MG63 (cell line): ENCODE measurements at places on chromosomes 3 and 15.
A peak's percentile ranks its signal among the peaks of the same experiment; 100 is the strongest.

GRCh38 chr3:127760361-127760760 lies 62.0 kb downstream of the MGLL start:
- DNase-seq = no peak

DNA sequence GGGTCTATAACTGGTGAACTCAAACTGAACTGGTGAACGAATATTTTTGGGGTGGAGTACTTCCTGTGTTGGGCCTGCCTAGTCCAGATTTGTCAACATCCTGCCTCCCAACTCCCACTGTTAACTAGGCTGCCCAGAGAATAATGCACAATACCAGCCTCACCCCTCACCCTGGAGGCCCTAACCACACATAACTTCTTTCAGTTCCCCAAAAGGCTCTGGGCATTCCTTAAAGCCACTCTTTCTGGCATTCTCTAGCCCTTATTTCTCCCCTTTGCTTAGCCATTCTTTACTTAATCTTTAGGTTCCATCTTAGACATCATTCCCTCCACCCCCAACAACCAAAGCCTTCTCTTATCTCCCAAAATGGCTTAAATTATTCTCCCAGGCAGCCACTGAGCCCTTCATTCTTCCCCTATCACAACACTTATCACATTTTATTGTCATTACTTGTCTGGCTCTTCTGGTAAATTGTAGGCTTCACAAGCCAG lies 9.1 kb upstream of the SEC11A start:
- peak; percentile 30 for DNase-seq

DNA sequence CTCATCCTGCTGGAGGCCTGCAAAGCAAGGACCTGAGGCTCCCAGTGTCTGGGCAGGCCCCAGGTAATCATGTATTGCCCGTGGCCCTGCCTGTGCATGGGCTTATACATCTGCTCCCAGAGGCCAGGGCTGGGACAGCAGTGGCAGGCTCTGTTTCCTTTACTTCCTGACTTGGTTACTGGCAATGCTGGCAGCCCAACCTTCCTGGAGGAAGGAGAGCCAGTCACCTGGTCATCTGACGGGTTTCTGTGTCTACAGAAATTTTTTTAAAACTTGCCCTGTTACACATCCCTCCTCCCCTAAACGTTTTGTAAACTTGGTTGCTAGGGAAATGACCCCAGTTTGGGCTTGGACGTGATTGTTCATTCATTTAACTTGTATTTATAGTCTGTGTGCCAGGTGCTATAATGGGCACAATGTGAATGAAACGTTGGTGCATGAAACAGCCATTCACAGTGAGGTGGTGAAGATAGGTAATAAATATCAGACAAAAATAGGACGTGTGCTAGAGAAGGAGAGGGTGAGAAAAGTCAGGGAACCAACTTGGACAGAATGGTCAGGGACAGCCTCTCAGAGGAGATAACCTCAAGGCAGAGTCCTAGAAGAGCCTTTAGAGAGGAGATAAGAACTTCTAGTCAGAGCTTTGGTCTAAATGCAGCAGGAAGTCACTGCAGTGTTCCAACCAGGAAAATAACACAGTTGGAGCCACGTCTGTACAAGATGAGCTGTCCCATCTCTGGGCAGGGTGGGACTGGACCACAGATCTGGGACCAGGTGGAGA lies 14.1 kb downstream of the TEX264 start:
- no peak for DNase-seq

DNA sequence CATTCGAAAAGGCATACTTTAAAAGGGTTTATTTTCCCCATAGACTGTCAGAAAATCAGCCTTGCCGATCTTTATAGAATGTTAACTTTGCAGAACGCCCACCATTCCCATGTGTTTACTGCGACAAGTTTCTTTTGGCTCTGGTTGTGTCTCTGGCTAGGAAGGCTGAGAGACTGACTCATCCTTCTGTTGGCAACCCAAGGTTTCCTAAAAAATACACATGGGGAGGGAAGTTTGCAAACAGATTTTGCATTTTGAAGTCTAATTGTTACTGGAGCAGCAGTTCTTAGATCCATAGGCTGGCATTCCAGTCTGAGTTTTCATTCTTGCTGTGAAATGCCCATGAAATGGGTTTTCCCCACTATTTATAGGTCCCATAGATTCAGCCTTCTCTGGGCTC lies 37.9 kb upstream of the MINAR1 start:
- DNase-seq = peak; percentile 51

DNA sequence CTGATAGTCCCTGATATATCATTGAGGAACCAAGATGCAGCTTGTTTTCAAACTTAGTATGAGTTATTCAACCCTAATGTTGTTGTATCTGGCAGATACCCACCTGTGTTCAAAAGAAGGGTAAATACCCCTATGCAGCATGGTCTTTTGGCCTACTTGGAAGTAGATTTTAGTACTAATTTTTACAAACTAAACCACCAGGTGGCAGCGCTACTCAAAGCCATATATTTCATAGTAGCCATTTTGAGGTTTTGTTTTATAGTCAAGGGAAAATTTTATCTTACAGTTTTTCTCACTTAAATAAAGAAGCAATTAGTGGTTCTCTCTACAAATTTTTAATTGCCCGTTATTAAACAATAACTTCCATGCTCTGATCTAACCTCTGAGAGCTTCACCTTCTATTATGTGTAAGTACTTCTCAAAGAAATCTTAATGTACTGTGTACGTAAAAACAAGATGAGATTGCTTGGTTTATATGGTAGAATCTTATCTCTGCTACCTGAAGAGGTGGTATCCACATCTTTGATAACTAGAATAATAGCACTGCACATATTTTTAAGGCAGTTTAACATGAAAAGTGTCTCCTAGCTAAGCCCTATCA lies 31.5 kb upstream of the MLF1 start:
- no peak for DNase-seq

DNA sequence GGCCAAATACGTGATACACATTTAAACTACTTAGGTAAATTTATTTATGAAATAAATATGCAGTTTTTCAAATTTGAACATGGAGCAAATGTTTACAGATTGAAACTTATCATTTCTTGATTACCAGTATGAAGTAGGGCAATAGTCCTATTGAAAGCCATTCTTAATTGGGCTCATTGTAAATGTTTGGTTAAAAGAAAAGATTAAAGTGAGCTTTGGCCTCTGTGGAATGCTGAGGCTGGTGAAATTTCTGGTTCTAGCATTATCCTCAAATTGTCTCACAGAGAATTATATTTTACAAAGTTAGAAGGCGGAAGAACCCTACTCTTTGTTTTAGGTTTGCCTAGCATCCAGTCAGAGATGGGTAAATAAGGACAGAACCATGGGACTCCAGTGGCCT lies 73.2 kb downstream of the SAMMSON start:
- DNase-seq = no peak

DNA sequence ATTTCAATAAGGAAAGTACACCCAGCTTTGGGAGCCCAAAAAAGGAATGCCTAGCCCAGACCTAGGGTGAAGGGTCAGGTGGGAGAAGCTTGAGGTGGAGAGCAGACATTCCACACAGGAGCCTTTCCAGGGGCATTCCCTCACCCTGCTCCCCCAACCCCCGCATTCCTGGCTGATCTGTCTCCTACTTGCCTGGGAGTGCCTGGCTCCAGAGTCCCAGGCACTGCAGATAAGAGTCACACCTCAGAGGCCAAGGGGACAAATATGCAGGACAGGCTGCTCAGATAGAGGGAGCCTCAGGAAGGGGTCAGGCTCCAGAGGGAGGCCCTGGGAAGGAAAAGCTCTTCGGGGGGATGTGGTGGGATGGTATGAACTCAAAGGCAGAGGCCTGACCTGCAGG lies 20.8 kb upstream of the HCN4 start:
- no peak for DNase-seq

DNA sequence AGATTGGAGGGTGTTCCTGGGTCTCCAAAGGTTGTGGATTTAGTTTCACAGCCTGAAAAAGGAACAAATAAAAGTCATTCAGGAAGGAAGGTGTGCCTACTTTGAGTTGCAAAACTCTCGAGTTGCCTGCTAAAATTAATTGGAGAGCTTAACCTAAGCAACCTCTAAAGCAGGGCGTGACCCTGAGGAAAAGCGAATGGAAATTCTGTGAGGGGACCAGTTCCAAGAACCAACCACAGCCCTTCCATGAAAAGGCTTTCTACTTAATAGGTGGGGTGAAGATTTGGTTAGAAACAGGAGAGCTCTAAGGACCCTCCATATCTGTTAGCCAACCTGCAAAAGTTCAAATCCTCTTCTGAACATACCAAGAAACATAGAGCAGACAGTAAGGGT lies 1.5 kb downstream of the CD80 start:
- DNase-seq = no peak

DNA sequence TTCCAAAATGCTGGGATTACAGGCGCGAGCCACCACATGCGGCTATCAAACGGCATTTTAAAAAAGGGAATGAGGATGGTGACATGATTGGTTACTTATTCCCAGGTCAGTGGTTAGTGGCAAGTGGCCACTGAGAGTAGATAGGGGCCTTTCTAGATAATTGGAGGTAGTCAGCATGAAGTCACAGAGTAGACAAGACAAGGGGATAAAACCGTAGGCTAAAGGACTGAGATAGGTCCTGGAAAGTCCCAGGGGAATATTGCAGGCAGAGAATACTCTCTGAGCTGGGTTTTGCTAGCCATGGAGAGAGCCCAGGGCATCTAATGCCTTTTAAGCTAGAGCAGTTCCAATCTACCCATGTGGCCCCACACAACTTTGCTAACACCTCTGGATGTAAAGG lies 52.2 kb downstream of the KCNAB1 start:
- DNase-seq = no peak

GRCh38 chr3:48434591-48435222 lies 4.8 kb upstream of the PLXNB1 start:
- DNase-seq = no peak

DNA sequence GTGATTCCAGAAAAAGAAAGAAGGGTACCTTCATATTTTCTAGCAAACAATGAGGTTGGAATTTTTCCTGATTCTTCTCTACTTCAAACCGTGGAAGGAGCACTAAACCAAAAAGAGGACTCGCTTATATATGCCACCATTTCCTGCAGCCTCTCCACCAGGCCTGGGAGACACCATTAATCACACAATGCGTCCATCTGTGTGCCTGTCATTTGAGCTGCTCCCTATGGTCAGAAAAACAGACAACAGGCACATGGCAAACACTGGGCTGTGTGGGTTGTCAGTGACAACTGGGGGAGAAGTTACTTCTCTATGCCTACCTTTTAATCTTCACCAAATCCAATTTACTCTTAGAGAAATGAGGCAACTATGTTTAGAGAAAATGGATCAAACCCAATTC lies 71.9 kb downstream of the NR2F2 start:
- DNase-seq = no peak

- no peak for DNase-seq
Observed at GRCh38 chr3:182737825-182738224, 55.5 kb upstream of the ATP11B start.

GRCh38 chr15:92605225-92605944 lies 50.2 kb downstream of the FAM174B start:
- no peak for DNase-seq

- peak; percentile 41 for DNase-seq
Observed at GRCh38 chr3:190701096-190701532, 161.4 kb downstream of the GMNC start.

GRCh38 chr3:60178931-60179653 lies 1072.2 kb downstream of the FHIT start:
- no peak for DNase-seq

DNA sequence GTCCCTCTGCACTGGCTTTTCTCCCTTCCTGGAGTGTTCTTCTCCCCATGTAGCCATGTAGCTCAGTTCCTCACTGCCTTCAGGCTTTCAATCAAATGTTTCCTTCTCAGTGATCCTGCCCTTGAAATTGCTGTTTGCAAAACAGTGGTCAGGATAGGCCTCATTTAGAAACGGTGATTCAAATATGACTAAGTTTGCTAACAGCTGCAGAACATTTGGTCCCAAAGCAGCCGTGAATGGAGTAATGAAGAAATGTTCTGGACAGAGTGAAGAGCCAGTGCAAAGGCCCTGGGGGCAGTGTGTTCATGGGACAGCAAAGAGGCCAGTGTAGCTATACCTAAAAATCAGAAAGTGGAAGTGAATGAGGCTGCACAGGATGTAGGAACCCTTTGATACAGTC lies 223.4 kb downstream of the FEZF2 start:
- no peak for DNase-seq

GRCh38 chr3:87423336-87423735 lies 147.0 kb upstream of the POU1F1 start:
- no peak for DNase-seq

DNA sequence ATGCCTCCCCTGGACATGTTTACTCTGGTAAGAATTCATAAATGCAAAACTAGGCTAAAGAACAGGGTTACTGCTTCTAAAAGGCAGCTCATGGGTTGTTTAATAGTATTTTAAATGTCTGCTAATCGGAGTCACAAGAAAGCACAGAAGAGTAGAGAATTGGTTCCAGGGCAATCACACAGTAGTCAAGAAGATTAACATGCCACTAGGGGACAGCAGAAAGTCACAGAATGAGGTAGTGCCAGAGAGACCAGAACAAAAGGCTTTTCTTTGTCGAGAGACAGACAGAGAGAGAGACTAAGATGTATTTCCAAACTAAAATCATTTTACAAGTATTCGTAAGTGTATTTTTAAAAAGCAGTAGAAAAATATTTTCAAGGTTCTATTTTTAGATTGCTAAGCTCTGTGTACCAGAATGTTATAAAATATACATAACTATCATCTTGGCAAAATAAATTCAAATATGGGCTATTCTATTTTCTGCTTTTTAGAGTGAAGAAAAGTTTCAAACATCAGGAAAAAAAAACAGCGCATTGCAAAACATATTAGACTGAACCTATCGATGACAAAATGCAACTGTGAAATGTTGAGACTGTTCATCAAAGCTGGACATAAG lies 78.3 kb upstream of the CDIN1 start:
- DNase-seq = no peak

DNA sequence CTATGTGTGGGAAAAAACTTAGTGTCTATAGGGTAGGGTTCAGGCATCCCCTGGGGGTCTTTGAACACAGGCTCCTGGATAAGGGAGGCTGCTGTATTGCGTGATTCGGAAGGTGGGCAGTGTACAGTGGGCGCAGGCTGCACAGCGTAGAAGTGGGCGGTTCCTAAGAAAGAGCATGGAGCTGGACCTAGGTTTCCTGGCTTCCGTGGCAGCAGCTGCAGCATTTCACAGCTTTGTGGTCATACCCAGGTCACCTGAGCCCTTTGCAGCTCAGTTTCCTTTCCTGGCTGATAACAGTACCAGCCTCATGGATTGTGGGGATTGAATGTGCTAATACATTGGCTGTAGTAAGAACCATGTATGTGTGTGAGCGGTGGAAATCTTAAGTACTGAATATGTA lies 22.2 kb downstream of the CFAP100 start:
- DNase-seq = no peak

- no peak for DNase-seq
Observed at GRCh38 chr15:81346611-81347010, 22.7 kb upstream of the STARD5 start.

- DNase-seq = peak; percentile 63
Observed at GRCh38 chr3:151816091-151816604, 2.2 kb downstream of the AADAC start.
